ENCODE measurements at places on chromosomes 7 and 10.

DNA sequence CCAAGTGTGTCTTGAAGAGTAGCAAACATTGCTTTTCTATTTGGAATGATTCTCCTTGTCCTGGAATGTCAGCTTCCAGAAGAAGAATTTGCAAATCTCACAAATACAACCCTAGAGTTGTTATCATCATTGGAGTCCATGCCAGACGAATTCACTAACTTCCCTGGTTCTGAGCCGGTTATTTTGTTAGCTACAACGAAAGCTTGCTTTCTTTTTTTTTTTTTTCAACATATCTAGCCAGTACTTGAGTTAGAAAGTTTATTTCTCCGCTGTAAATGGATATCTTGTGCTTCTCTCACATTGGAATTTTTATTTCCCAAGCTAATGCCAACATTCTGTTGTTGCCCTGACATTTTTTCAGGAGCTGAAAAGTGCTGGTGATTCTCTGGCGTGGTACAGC lies 138.1 kb upstream of the POM121L12 start:
- DNase-seq = no peak

- no peak for DNase-seq
These were observed 31.2 kb downstream of the MYL10 start for GRCh38 chr7:101597941-101598340.

DNA sequence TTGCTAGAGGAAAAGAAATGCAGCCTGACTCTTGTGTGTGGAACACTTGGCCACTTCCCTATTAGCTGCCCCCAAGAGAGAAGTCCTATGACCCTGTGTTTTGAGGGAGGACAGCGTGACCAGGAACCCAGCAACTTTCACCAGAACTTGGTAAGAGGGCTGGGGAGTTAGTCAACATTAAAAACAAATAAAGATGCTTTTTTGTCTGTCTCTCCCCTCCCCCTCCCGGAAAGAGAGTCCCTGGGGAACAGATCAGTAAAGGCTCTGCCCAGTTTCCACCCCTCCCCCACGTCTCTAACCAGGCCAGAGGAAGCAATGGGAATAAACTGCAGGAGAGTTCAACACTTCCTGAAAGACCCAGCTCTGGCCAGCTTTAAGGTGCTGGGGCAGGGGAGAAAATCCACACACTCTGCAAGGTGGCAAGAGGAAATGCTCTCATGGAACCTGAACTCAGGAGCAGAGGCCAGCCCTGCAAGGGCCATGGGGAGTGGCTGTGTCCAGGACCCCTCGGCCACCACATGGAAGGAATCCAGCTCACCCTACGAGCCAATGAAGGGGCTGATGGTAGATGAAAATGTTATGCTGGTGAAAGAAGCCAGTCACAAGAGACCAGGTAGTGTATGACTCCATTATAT lies 21.5 kb downstream of the SH3PXD2A start:
- DNase-seq = no peak

DNA sequence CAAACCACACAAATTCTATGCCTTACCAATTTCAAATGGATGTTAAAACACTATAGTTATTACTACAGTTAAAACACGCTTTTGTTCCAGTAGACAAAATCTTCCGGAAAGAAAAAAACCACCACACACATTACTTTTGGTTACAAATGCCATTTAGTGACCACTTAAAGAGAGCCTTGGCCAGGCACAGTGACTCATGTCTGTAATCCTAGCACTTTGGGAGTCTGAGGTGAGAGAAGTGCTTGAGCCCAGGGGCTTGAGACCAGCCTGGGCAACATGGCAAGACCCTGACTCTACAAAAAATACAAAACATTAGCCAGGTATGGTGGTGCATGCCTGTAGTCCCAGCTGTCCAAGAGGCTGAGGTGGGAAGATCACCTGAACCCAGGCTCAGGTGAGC lies 7.2 kb downstream of the TNPO3 start:
- DNase-seq = no peak

- DNase-seq = no peak
These were observed 21.2 kb downstream of the ZMIZ2 start for GRCh38 chr7:44769776-44770294.

- DNase-seq = no peak
These were observed 354.9 kb downstream of the BMPER start for GRCh38 chr7:34260279-34260678.

- no peak for DNase-seq
These were observed 128.4 kb downstream of the ELMO1 start for GRCh38 chr7:37320140-37320847.

GRCh38 chr7:152462995-152463708 lies 27.3 kb upstream of the KMT2C start:
- DNase-seq = no peak

All from activated CD8-positive, alpha-beta memory T cell treated with anti-CD3 and anti-CD28 coated beads for 1 hour (primary cell).